GM03348 (cell line): ENCODE measurements at places on chromosomes 6 and 20.
A peak's percentile ranks its signal among the peaks of the same experiment; 100 is the strongest.

DNA sequence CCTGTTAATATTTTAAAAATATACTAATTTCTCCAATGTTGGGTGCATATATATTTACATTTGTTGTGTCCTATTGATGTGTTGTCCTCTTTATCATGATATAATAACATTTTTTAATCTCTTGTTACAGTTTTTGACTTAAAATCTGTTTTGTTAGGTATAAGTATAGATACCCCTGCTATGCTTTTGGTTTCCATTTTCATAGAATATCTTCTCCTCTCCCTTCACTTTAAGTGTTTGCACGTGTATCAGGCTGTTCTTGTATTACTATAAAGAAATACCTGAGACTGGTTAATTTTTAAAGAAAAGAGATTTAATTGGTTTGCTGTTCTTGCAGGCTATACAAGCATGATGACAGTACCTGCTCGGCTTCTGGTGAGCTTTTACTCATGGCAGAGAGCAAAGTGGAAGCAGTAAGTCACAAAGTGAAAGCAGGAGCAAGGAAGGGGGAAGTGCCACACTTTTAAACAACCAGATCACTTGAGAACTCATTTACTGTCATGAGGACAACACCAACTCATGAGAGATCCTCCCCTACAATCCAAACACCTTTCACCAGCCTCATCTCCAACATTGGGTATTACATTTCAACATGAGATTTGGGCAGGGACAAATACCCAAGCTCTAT is 340.5 kb upstream of the SYNCRIP start:
- DNase-seq: no peak

DNA sequence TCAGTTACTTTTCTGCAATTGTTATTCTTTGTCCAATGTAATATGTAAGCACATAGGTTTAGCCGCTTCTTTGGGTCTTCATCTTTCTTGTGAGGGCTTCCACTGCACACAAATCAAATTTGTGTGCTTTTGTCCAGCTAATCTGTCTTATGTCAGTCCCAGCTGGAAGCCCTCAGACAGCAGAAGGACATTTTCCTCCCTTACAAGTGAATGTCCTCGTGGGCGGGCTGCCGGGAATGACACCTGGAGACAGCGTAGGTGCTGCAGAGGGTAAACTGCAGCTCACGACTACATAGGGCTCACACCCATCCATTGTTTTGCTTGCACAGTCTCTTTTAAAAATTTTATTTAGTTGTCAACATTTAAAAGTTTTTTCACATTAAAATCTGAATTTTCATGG is 24.6 kb upstream of the PPP1R14C start:
- no peak for DNase-seq

GRCh38 chr6:35299674-35300073 is 2.1 kb downstream of the DEF6 start:
- no peak for DNase-seq

- no peak for DNase-seq
Observed at GRCh38 chr20:891058-891705, 25.0 kb downstream of the ANGPT4 start.

DNA sequence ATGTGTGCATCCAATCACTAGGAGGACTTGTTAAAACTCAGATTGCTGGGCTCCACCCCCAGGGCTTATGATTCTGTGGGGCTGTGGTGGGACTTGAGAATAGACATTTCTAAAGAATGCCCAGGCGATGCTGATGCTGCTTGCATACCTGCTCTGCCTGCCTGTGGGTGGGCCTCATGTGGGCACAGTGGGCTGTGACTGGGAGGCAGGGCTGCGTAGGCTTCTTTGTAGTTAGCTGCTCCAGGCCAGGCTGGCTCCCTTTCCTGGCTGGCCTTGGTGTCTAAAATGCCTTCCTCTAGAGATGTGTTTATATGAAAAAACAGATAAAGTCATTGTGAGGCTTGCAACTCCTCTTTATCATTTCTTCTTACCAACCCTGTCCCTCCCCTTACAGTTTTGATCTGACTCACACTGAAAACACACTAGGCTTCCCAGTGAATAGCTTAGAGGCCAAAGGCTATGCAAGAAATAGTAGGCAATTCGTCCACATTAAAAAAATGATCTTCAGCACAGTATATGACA is 495.5 kb upstream of the MAP3K7 start:
- DNase-seq: no peak

DNA sequence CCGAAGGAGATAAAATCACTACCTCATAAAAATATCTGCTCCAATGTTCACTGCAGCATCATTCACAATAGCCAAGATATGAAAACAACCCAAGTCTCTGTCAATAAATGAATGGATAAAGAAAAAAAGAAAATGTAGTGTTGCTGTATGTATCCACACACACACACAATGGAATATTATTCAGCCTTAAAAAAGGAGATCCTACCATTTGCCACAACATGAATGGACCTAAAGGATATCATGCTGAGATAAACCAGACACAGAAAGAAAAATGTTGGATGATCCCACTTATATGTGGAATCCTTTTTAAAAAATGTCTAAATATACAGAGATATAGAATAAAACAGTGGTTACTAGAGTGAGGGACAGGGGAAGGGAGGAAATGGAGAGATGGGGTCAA is 192.2 kb upstream of the TAB2 start:
- no peak for DNase-seq

DNA sequence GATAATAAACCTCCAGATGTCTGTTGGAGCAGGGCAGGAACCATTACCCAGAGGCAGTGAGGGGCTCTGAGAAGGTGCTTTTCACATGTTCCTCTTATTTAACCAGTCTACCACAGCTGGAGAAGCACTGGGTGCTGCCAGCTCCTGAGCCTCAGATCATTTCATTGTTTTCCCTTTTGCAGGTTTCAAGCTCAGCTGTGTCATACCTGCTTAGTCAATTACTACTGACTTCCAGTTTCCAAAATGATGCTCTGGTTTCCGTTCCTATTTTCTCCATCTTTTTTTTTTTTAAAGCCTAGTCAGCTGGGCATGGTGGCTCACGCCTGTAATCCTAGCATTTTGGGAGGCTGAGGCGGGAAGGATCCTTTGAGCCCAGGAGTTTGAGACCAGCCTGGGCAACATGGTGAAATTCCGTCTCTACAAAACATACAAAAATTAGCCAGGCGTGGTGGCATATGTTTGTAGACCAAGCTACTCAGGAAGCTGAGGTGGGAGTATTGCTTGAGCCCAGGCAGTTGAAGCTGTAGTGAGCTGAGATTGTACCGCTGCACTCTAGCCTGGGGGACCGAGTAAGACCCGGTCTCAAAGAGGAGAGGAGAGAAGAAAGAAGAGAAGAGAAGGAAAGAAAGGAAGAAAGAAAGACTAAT is 6.7 kb downstream of the FLOT1 start:
- no peak for DNase-seq

DNA sequence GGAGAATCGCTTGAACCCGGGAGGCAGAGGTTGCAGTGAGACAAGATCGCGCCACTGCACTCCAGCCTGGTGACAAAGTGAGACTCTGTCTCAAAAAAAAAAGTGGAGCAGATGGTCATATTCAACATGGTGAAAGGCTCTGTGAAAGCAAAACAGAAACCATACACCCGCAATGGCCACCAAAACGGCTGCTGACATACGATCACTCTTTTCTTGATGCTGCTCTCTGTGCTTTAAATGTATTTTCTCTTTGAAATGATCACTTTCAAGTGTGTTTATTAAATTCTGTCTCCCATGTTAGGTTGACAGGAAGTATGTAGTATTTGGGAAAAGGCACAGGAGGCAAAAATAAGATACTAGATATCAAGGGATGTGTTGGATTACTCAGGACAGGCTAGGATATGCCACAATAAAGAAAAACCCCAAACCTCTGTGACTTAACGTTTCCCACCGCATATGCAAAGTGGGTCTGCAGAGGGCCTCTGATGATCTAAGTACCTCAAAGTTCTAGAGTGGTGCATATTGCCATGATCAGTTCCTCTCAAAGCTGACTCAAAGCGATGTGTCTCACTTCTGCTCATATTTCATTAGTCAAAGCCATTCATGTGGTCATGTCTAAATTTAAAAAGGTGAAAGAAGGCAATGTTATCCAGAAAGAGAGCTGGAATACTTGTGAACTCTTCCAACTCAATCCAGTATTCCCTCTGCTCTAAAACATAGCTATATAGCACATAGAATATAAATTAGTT is 155.1 kb upstream of the SOX4 start:
- DNase-seq: no peak

DNA sequence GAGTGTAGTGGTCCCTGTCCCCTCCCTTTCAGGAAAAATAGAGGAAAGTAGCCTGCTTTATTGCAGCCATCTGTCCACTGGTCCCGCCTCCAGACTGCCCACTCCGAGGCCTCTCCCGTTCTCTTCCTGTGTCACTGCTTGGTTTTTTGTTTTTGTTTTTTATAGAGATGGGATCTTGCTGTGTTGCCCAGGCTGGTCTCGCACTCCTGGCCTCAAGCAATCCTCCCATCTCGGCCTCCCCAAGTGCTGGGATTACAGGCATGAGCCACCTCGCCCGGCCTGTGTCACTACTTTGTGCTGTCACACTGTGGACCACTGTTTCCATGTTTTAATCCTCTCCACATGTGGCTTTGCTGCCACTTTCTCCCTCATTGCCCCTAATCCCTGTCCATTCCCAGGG is 71.2 kb downstream of the ZBTB2 start:
- DNase-seq: no peak

GRCh38 chr20:58271606-58272351 is 37.7 kb upstream of the RAB22A start:
- DNase-seq: no peak

- no peak for DNase-seq
Observed at GRCh38 chr20:12371990-12372389, 454.3 kb downstream of the BTBD3 start.

DNA sequence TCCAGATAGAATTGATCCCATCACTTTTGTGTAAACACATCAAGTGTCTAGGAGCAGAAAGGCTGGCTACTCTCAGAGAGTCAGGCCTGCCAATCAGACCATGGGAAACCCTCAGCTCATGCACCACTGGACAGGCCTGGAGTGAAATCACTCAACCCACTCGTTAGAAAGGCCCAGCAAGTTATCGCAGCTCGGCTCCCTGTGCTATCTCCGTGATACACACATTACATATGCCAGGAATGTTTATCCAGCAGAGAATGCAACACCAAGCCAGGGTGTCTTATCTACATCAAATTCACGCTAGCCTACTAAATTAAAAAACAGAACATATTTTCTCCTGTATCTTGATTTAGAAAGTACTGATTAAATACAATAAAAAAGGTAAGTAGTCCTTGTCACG is 232.4 kb upstream of the FOXQ1 start:
- DNase-seq: no peak

GRCh38 chr6:33205191-33206026 is 954 bp downstream of the HSD17B8 start:
- no peak for DNase-seq

- DNase-seq: peak; percentile 25
Observed at GRCh38 chr20:36408219-36408618, 102.1 kb downstream of the DLGAP4 start.

- no peak for DNase-seq
Observed at GRCh38 chr6:168208854-168209253, 110.7 kb downstream of the DACT2 start.

- no peak for DNase-seq
Observed at GRCh38 chr6:149217466-149217888, 100.0 kb upstream of the TAB2 start.

DNA sequence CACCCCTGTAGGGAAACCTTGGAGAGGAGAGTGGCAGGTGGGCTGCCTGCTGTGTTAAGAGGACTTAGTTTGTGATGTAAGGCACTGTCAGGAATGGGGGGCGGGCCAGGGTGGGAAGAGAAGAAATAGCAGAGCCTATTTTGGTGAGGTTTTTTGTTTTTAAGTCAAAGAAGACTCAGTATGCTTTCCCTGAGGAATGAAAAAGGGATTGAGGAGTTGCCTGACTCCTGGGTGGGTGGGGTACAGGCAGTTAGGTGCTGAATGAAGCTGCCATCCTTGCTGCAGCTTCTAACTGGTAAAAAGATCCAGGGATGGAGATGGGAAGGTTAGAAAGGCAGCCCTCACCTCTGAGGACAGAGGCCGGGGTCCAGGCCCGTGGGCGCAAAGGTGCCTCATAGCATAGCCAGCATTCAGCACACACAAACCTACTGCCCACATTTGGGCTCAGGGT is 37.9 kb downstream of the PLCG1 start:
- DNase-seq: no peak

GRCh38 chr20:34402461-34402860 is 39.4 kb downstream of the ITCH start:
- DNase-seq: no peak

- DNase-seq: no peak
Observed at GRCh38 chr20:51034988-51035656, 12.2 kb upstream of the KCNG1 start.

DNA sequence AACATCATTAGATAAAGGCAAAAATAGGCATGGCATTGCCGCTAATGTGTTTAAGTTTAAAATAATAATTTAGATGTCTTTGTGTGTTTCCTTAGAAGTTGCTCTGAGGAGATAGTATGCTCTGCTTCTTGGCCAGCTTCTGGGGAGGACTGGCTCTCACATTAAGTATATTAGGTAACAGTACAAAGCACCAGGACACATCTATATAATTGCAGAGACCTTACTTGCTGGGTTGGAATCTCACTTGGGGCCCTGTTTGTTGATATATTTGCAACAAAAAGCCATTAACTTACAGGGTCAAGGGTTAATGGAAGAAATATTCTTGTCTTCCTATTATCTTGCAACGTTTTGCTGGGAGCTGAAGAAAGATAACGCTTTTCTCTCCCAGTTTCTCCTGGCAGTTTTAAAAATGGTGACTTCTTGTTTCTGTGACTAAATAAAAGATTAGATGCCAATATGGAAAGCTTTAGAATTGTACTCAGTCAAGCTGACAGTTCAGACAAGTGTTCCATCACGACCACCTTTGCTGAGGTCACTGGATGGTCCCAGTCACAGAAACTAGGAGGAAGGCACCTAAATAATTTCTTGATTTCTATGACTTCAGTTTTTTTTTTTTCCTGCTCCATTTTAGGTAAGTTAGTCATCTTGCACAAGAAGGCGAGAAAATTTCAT is 462.3 kb upstream of the FLRT3 start:
- DNase-seq: no peak

DNA sequence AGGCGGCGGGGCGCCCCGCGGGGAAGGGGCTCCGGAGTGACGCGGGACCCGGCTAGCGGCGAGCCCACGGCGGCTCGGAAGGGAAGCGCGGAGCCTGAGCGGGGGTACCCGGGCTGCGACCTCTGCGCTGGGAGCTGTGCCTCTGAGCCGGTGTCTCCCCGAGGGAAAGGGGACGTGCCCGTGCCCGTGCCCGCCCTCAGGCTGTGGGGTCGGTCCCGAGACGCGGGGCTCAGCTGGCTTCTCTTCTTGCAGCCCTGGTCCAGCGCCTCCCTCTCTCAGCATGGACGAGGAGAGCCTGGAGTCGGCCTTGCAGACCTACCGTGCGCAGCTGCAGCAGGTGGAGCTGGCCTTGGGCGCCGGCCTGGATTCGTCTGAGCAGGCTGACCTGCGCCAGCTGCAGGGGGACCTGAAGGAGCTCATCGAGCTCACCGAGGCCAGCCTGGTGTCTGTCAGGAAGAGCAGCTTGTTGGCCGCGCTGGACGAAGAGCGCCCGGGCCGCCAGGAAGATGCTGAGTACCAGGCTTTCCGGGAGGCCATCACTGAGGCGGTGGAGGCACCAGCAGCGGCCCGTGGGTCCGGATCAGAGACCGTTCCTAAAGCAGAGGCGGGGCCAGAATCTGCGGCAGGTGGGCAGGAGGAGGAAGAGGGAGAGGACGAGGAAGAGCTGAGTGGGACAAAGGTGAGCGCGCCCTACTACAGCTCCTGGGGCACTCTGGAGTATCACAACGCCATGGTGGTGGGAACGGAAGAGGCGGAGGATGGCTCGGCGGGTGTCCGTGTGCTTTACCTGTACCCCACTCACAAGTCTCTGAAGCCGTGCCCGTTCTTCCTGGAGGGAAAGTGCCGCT is 686 bp downstream of the ZGPAT start:
- peak; percentile 18 for DNase-seq
